Activated CD4-positive, alpha-beta T cell treated with anti-CD3 and anti-CD28 coated beads, Interleukin-2, Interleukin-4, amounts not matched to agents 100 ng/mL and 50 ng/mL, durations not matched to agents 16 hours and 8 hours (primary cell): ENCODE measurements at places on chromosomes 1 and 21.

DNA sequence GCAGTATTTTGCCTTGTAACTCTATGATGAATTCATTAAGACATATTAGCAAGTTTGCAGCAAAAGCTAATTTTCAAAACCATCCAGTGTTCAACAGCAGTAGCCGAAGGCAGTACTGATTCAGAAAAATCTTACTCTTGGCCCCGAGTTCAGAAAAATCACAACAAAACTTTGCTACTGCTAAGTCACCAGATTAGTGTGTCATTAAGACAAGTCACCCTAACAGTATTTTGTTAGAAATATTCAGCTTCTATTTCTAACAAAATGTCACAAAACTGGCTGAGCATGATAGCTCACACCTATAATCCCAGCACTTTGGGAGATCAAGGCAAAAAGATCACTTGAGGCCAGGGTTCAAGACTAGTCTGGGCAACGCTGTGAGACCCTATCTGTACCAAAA, 8.2 kb downstream of the GTF2B start:
- DNase-seq = no peak

- DNase-seq = no peak
Measured at GRCh38 chr1:56466538-56466937, 112.8 kb downstream of the PLPP3 start.

- no peak for DNase-seq
Measured at GRCh38 chr1:13664451-13664850, 35.5 kb upstream of the PRDM2 start.

DNA sequence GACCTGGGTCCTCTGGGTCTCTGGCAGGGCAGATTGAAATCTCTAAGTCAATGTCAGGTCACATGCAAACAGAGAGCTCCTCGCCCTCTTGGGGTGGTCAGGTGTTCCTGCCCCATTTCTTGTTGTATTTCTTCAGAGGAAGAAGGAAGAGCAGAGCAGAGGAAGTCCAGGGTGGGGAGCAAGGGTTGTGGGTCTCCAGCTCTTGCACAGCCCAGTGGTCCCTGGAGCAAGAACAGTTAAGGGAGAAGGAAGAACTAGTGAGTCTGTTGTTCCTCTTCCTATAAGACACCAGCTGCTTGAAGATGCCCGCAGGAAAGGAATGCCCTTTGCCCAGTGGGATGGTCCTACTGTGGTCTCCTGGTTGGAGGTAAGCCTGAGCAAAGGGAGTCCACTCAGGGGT, 26.3 kb downstream of the MYOG start:
- DNase-seq = no peak

DNA sequence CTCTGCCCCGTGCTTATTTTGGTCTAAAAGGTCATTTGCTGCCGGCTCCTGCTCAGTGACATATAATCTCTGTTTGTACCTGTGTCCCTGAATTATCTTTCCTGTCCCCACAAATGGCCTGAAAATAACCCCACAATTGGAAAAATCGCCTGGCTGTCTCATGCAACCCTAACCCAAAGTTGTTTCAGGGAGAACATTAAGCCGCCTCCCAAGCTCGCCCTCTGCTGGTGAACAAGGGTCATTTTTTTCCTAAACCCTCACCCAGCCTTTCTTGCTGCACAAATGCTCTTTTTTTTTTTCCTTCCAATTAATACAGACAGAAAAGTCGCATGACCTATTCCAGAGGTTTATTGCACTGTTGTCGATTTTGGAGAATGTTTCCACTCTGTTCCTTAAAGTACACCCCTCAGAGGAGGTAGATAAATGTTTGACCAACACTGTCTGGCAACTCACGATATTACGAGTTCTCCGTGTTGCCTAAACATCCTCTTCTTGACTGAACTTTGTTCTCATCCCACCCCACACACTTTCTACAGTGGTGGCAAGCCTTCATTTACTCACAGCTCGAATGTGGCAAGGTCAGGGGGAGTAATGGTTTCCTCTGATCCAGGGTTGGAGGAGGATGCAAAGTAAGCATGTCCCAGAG, 148.7 kb downstream of the ZZZ3 start:
- DNase-seq = peak; percentile 53

DNA sequence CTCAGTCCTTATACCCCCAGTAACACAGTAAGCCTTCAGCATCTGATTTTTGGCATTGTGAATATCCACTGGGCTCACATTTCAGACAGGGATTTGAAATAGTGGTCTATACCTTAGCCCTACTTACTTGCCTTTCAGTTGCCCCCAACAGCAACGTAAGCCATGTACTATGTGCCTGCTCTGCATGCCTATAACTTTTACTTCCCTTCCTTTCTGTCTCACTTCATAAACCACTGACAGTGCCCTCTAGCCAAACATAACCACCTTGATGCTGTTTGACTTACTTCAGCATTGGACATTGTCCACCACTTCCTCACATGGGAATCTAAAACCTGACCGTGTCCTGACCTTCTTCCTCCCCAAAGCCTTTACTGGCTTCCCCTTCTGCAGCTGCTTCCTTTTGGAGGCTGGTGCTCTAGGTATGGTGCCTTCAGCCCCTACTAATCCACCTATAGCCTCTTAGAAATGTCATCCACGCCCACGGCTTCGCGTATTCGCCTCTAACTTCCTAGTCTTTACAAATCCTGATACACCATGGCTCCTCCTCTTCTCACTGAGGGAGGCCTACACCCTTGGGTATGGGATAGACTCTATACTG, 3.6 kb upstream of the ZNF672 start:
- DNase-seq = no peak

DNA sequence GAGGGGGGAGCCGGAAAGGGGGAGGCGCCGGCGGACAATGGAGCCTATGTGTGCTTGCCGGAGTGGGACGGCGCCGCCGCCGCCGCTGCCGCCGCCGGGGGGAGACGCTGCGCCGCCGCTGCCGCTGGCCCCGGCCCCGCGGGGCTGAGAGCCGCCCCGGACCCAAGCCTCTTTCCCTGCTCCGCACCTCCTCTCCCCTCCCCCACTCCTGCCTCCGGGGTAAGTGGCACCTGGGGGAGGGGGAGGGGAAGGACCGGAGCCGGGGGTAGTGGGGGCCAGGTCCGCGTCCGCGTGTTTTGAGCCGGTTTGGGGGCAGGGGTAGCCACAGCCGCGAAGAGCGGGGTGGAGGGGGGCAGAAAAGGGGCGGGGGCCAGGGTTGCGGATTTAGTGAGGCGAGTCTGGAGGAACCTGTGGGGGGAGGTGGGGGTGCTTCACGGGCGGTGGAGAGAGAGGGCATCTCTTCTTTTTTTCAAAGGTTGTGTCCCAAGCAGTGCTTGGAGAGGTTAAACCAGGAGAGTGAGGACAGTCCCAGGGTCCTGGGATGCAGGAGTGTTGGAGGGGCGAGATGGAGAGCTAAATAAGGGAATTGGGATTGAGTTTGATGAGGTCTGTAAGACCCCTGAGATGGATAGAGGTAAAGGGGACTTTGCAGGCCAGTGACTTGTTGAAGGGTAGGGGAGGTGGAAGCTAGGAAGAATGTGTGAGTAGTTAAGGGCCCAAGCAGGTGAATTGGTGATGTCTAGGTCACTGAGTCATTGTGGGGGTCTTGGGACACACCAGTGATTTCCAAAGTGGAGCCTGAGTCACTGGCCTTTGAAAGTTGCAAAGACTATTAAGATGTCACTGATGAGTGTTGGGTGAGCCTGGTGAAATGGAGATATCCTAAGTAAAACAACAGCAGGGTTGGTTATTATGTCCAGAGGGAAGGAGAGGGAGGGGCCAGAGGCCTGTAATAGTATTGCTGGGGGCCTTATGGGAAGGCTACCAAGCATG, 59.1 kb downstream of the BCL9 start:
- DNase-seq = peak; percentile 17

DNA sequence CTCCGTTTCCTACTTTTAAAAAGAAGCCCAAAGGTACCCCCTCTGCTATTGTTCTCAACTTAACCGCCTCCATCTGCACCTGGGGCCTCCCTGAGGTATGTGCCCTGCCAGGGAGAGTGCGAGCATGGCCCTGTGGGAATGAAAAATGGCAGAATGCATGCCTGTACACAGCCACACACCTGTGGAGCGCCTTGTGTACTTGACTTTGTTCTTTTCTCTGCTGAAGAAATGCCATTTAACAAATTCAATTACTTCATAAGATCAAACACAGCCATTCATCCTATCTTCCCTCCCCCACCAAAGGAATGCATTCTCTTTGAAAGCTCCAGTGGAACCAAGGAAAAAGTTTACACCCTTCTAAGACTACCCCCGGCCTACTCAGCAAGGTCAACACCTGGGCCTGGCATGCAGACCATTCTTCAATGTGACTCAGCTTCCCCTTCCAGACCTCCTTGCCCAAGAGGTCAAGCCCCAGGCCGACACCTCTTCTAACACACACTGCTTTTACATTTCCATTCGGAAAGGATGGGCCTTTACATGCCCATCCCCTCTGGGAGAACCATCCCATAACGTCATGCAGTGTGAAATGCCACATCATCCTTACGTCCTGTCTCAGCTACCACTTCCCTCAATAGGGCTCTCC, 123.7 kb downstream of the SMYD2 start:
- no peak for DNase-seq

DNA sequence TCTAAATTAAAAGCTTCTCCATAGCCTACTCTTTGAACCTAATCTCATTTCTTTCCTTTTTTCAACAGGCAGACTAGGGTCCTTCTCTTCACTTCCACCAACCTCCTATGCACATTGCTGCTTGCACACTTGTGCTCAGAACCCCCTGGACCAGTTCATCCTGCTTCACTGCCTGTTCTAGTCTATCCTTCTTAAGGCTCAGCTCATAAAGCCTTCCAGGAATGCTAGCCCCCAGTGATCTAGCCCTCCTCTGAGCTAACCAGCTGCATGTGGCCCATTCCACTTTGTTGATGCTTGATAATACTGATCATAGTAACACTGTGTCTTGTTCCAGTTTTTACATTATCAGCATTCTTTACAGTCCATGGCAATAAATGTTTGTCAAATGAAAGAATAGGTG, 22.9 kb upstream of the PHGDH start:
- no peak for DNase-seq
